AG10803 (cell line): ENCODE measurements at places on chromosomes 13 and 19.

GRCh38 chr13:100674572-100674871, at the start of gene TMTC4:
Gene TMTC4 (minus strand): TSS chr13:100674795. CDS start chr13:100670362, 4,433 bp downstream.
- DNase-seq = no peak

GRCh38 chr13:73737214-73737613, 397.0 kb downstream of the KLF12 start:
- no peak for DNase-seq

DNA sequence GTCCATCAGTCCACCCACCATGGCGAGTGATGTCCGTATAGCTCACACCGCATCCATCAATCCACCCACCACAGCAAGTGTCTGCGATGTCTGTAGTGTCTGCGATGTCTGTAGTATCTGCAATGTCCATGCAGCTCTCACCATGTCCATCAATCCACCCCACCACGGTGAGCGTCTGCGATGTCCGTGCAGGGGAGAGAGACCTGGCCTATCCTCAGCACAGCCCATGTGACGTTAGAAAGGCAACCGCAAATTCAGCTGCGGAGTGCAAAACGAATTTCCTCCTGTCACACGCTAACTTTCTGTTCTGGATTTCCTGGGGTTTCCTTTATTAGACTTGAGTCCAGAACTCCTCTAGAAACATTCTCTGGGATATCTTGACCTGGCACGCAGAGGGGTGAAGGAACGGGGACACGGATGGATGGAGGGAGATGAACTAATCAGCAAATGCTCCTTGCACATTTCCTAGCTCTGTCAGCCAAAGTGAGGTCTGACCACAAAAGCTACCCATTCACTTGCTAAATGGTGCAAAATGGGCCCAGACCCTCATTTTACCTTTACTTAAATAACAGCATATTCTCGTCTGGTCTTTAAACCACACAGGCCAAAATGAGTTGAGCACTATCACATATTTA, 18.3 kb downstream of the RASA3 start:
- no peak for DNase-seq

DNA sequence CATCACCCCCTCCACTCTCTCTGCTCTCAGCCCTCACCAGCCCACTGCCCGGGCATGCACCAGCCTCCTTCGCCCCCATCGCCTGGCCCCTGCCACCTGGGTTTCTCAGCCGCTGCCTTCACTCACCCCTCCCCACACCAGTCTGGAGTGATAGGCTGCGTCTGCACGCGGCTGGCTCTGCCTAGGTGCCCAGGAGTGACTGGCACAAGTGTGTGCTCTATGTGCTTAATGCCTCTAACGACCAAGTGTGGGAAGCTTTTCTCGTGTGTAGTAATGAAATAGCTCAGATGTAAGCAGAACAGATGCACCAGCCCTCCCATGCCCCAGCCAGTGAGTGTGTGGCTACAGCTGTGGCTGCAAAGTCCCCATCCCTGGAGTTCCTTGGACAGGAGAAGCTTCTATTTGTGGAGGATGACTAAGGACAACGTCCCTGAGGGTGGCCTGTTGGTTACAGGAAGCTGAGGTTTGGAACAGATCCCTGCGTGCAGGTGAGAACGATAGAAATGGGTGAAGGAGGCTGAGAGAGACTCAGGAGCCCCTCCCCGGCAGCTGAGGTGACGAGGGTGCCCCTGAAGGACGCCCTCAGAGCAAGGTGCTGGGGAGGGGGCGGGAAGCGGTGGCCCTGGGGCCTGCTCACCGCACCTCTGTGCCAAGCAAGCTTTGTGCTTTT, 35.6 kb downstream of the ATP11A start:
- peak; percentile 6 for DNase-seq

GRCh38 chr13:52911340-52911739, 62.9 kb upstream of the PCDH8 start:
- DNase-seq = no peak

DNA sequence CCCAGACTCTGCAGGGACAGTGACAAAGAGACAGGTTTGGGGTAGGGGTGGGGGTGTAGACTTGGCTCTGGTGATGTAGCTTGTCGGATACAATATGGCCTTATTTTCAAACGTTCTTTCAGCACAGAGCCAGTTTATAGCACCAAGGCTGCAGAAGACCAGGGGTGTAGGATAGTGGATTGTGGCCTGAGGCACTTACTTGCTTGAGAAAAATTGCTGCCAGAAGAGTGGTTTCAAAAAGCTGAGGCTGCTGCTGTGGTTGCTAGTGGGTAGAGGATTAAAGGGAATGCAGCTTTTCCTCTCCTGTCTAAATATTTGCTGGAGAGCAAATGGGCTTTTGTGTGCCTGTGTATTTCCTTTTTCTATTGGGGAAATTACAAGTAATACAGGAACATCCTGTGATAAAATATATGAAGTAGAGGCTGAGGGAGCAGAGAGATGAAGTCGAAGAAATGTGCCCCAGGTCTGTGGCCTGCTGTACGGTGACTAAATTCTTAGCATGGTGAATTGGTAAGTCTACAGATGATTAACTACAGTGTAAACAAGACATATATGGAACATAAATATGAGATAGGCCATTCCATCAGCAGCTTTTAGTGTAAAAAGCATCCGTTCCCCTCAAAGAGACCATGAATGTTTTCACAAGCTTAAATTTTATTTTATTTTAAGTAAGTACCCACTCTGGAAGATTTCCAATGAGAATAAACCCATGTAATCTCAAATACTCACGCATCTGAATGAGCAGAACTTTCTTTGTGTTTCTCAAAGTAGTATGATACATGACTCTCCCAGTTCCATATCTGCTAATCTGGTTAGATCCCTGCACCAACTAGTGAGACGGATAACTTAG, 112.9 kb downstream of the LRCH1 start:
- no peak for DNase-seq

DNA sequence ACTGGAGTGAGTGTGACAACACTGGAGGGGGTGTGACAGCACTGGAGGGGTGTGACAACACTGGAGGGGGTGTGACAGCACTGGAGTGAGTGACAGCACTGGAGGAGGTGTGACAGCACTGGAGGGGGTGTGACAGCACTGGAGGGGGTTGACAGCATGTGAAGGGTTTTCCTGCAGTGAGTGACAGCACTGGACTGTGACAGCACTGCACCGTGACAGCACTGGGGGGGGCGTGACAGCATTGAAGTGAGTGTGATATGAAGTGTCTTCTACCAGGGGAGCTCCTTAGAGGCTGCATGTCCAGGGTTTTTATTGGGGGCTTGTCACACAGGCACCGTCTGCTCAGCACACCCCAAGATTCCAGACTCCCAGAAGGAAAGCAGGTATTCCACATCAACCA, 274.8 kb downstream of the TEX29 start:
- DNase-seq = no peak

- no peak for DNase-seq
These were observed 208.8 kb upstream of the SOX21 start for GRCh38 chr13:94921181-94921580.

GRCh38 chr13:76000131-76000530, 364.0 kb downstream of the LMO7 start:
- DNase-seq = no peak

DNA sequence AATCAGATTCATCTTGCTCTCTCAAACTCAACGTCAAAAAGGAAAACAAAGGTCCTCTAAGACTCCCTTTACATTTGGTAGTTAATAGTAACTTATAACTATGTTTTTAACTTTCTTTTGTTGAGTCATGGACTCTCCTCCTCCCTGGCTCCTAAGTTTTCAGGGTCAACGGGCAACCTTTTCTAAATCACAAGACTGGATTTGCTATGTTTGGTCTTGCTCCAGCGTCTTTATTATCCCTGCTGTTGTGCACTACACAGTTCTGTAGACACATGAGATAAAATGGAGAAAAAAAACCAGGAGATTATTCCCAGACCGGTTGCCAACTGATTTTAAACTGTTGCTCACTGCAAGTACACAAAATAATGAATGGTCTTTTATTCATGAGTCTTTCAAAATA, 1.9 kb upstream of the ITM2B start:
- no peak for DNase-seq

DNA sequence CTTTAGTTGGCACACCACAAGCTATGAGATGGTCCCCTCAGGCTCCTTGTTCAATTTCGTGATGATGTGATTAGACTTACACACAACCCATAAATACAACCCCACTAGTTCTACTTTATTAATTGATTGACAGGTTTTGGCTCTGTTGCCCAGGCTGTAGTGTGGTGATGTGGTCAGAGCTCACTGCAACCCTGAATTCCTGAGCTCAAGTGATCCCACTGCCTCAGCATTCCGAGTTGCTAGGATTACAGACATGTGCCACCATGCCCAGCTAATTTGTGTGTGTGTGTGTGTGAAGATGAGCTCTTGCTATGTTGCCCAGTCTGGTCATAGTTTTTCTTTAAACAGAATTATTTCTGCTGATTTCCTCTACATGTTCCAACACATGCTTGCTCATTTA, 17.5 kb upstream of the HTR2A start:
- peak; percentile 28 for DNase-seq

GRCh38 chr19:14826006-14826405, 9.0 kb downstream of the OR7A5 start:
- no peak for DNase-seq

DNA sequence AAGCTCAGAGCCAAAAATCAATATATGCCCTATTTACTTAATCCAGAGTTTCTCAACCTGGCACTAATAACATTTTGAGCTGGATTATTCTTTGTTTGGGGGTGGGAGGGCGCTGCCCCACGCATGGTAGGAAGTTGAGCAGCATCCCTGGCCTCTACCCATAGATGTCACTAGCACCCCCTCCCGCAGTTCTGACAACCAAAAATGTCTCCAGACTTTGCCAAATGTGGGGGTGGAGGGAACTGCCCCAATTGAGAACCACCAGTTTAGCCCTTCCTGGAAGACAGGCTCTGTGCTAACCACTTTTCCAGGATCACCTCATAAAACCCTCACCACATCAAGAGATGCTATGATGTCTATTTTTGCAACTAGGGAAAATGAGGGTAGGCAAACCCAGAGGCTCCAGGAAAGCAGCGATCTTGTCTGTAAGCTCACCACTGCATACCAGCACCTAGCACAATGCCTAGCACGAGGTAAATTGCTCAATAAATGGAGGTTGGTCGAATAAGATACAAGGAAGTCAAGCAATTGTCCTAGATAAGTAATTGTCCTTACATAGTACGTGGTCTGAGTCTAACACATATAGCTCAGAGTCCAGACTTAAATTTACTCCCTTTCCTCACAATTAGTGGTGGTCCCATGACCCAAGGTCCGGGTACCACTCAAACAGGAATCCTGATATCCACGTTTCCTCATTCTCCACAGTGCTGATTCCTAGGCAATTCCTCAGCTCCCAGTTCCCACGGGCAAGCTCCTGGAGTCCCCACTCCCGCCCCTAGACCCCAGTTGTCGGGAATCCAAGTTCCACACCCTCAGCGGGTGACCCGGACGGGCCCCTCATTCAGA, 892 bp downstream of the TRIR start:
- DNase-seq = peak; percentile 51

DNA sequence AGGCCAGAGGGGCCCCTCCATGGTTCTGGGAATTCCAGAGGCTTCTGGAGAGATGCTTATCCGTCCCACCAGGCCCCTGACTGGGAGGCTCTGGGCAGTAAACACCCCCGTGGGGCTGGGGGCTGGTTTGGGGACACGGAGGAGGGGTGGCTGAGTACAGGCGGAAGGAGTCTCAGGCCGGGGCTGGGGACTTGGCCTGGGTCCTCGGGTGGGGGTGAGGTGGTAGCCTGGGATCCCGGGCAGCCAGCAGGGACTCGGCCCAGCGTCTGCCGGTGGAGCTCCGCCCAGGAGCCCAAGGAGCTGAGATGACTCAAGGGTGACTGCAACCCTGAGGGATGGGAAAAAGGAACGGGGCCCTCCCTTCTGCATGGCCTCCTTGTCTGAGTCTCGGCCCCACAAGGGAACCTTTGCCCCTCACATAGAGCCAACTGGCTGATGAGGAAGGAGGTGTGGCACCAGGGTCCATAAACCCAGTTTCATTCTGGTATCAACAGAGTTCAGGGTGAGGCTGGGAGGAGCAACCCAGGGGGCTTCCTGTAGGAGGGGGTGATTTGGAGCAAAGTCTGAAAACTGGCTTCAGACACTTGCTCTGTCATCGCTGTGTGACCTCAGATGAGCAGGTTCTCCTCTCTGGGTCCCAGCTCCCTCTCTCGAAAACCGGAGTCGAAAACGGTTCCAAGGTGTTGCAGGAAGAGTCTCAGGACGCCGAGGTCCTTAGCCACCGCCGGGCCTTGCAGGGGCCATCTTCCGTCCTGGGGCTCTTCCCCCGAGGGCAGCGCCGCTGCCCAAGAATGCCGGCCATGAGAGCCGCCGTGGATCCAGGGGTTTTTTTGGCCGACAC, 809 bp downstream of the MISP start:
- DNase-seq = peak; percentile 81

DNA sequence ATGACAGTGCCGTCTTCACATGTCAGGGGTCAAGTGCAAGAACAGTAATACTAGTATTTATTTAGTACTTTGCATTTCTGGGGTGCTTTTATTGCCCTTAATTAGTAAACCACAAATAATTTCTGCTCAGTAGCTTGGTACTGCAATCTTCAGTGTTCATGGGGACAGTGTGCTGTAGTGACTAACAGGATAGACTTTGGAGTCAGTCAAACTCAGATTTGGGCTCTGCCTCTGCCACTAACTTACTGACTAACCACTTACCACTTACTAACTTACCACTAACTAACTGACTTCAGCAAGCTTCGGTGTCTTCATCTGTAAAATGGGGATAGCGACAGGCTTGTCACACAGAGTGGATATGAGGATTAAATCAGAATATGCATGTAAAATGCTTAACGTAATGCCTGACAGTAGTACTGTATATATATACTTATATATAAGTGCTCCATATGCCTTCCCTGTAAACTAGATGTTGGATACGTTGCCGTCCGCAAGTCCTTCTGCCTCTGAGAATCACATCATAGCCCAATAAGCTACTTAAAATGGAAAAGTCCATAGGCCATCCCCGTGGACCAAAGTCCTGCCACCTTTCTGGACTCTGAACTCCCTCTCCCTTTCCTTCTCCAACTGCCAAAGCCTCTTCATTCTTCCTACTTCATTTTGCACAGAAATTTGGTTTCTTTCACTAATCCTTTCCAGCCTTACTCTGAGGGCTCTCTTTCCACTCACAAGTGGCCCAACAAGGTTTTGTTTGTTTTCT, 158.1 kb downstream of the ZIC5 start:
- no peak for DNase-seq

DNA sequence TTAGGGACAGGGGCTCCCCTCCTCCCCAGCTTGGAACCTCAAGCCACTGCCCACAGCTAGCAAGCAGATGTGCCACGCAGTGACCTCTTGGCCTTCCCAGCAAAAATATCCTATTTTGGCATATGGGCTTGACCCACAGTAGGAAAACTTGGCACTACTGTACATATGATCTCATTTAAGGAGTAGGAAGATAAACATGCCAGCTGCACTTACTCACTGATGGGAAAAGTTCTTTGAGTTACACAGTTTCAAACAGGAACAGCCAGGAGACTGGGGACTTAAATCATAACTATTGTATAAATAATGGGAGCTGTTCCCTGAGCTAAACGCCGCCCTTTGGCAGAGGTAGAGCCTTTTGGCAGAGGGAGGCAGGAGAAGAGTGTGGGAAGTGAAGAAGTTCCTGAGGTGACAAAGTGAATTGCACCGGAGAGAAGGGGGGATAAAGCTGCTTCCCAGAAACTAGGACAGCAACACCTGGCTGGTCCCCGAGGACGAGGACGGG, 6.1 kb downstream of the SACS start:
- DNase-seq = peak; percentile 91

GRCh38 chr13:106306748-106307277, 228.6 kb downstream of the EFNB2 start:
- DNase-seq = no peak
